ENCODE measurements at places on chromosomes 11 and 22.
A peak's percentile ranks its signal among the peaks of the same experiment; 100 is the strongest.

GRCh38 chr11:22065472-22065871 is 127.4 kb upstream of the ANO5 start:
- no peak for DNase-seq

- no peak for DNase-seq
Observed at GRCh38 chr22:47289336-47289985, 527.0 kb downstream of the TBC1D22A start.

DNA sequence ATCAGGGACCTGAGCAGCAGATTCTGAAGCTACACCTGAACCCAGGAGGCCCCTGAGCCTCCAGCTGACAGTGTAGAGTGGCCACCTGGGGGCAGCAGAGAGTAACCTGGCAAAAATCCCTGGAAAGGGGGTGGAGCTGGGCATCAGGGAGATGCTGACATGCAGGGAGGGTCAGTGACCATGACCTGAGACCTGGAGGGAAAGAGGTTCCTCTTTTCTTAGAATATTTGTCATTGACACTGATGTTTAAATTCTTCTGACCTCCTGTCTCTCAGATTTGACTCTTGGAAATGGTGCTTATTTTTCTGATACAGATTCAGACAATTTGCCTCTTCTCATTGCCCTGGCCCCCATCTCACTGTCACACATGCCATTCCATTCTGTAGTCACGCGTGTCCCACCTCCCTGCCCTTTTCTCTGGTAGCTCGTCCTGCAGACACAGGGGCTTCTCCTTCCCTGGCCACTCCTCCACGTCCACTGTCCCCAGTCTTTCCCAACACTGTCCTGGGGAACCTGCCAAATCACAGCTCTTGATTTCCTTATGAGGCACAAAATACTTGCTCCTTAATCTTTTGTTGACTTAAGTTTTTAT is 117.2 kb upstream of the IGLL5 start:
- no peak for DNase-seq

GRCh38 chr11:120633616-120634393 is 122.3 kb downstream of the GRIK4 start:
- no peak for DNase-seq

DNA sequence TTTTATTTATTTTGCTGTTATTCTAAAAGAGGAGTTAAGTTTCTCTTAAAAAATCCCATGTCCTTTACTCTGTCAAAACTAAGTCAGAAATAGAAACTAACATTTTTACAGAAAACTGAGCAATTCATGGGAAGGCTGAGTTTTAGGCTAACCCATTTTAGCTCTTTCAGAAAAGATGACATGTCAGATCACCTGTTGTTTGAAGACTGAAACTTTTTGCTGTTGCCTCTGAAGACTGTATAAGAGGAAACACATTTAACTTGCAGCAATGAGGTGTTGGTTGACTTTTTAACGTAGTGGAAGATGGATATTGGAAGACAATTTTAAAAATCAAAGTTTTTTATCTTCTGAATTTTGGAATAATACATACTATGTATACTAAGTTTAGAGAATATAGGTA is 115.4 kb downstream of the METTL15 start:
- no peak for DNase-seq

GRCh38 chr11:117199916-117200812 is 994 bp downstream of the TAGLN start:
- DNase-seq = no peak

DNA sequence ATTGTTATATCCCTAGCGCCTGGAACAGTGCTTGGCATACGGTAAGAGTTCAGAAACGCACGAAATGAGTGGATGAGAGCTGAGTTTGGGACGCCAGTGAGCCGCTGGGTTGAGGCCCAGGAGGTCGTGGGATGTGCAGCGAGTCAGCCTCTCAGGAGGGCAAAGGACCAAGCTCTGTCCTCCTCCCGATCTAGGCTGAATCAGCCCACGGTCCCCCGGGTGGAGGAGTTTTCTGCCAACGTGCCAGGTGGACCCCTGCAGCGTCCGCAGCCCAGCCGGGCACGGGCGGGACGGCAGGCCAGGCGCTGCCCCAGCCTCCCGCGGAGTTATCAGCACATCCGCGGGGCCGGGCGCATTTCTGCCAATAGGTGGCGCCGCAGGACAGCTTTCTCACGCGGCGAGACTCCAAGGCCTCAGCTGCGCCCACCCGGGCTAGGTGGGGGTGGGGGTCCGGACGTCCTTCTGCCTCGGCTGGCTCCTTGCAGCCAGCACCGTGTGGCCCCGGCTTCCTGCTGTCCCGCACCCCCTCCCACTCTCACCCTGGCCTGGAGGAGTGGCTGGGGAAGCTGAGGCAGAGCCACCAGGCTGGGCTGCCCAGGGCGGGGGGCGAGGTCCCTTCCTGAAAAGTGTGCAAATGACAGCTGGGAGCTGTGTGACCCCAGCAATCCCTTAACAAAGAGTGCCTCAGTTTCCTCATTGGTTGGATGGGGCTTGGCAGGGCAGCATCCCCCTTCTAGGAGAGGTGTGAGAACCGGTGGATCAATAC is 2.2 kb upstream of the RPS19BP1 start:
- peak; percentile 69 for DNase-seq

GRCh38 chr11:64834723-64835615 is 9.5 kb downstream of the CDC42BPG start:
- no peak for DNase-seq
